ENCODE measurements at places on chromosomes 1 and 21.

DNA sequence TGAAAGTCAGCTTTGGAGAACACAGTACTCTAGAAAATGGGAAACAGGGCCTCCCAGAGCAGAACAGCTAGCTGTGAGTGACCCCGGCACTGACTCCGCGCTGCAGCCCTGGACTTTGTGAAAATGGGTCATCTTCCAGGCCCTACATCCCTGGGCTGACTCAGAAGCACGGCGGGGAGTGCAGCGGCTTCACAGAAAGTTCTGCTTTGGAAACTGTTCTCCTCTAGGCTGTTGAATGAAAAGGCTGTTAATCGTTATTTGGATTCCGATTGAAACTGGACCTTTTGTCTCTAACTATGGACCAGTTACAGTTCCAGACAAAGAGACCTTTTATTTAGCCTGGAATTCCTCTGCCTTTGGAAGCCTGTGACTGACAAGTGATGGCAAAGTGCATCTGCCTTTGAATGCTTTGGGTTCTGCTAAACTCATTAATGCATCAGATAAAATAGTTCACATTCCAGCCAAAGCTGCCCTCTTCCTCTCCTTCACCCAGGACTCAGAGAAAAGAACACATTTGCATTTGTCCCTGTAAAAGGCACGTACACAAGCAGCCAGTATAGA is 144.9 kb upstream of the HOOK1 start:
- peak; percentile 94 for DNase-seq

DNA sequence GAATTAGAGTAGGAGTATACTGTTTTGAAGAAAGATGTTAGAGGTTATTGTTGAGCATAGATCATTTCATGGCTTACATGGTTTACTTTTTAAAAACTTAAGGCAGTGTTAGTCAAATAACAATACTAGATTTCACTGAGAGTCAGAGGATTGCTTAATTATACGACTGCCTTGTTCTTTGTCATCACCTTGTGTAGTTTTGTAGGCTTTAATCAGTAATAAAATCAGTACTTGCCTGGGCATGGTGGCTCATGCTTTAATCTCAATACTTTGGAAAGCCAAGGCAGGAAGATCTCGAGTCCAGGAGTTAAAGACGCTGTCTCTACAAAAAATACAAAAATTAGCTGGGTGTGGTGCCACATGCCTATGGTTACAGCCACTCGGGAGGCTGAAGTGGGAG is 41.3 kb upstream of the GPR52 start:
- no peak for DNase-seq

DNA sequence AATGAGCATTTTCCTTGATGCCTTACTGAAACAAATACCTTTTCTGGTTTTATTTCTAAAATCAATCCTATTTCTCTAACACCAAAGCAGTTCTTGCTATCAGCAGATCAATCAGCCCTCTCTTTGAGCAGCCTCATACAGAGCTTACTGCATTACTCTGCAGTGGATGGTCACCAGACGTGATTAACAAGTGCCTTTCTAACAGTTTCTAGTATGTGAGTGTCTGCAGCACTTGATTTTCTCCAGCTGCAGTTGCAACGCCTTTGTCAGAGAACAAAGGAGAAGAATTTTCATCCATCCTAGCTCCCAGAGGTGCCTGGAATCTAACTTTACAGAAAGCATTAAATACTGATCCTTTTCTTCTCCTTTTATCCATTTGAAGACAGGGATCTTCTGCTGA is 177.3 kb upstream of the SGIP1 start:
- no peak for DNase-seq

DNA sequence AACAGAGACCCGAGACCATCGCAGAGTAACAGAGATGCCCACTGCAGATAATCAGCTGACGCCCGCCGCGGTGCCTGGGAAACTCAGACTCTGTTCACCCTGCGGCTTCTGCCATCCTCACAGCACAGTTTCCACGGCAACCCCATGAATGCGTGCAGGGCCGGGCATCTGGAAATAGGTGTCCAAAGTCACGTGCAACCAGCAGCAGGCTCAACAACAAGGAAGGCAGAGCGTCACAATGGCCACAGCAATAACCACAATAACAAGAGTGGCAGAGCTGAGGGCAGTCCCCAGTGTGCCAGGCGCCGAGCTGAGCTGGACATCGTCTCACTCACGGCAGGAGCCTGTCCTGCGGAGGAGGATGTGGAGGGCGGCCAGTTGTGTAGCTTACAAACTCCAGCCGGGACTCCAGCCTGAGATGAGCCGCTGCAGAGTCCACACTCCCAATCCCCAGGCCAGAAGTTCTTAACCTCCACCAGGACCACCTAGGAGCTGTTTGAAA is 102.0 kb downstream of the CRYAA start:
- DNase-seq = no peak

DNA sequence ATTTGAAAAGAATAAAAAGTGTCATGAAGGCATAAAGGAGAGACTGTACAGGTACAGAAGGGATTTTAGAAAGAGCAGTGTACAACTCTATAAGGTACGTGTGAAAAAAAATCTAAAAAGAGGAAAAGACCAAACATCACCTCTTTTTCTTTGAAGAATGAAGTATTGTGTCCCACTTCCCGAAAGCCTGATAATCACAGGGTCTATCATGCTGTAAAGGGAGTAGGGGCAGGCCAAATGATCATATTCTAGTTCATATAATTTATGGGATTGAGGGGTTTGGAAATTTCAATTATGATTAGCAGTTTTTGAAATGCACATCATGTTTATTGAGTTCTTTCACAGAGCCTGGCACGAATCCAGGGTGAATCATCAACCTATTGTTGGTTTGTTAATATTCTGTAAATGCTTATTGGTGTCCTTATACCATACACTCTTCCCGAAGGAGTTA is 910 bp upstream of the RERE start:
- DNase-seq = no peak

- DNase-seq = no peak
Measured at GRCh38 chr1:205598841-205599668, 32.8 kb downstream of the ELK4 start.

DNA sequence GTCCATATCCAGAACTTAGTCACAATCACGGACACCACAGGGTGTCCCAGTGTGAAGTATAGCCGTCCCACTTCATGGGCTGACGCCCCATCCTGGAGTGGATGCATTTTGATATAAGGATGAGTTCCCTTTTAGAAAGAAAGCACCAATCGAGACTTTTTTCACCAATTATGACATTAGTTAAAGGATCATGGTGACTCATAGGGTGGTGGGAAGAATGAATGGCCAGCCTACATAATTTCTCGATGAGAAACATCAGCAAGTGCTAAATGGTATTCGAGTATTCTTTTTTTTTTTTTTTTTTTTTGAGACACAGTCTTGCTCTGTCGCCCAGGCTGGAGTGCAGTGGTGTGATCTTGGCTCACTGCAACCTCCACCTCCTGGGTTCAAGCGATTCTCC is 38.5 kb upstream of the USP1 start:
- DNase-seq = no peak

DNA sequence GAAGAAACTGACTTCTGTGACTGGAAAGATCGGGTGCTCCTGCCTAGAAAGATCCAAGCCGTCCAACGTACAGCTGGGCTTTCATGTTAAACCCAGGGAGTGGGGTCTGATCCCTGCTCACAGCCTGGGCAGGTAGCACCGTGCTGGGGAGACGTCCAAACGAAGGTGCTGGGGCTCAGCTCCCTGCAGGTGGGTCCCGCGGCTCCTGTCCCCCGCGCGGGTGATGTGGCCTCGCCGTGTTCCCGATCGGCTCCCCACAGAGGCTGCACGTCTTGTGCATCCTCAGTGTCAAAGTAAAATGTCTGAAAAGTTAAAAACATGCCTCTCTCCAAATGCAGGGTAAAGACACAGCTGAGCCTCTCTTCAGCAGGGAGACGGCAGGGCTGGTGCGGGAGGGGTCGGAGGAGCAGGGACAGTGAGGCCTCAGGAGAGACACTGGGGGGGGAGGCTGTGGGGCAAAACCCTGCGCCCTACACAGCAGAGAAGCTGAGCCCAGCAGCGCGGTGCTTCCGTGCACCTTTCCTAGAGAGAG is 40.1 kb upstream of the COL6A2 start:
- no peak for DNase-seq

GRCh38 chr1:31101147-31101502 is 35.6 kb upstream of the PUM1 start:
- no peak for DNase-seq

DNA sequence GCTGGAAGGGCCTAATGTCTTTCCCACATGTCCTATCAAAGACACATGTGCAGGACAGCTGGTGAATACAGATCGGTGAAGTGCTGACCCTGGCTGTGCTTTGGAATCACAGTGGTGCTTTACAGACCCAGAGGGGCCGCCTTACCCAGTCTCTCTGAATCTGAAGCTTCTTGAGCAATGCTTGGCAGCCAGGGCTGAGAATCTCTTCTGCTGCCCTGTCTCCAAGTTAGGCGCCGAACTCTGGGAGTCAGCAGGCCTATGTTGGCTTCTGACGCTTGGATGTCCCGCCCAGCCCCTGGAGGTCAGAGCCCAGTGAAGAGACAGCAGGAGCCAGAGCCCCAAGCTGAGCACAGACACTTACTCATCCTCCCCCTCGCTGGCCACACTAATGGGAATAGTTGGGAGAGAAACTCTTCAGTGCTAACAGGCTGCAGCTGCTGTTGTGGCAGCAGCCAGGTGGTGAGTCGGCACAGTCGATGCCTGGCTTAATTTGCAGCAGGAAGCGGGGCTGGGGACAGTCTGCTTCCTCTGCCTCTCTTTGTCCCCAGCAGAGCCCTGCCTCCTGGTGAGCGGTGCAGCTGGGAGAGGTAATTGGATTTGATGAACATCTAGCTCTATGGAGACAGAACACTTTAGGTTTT is 68.1 kb downstream of the URB2 start:
- DNase-seq = peak; percentile 86

- no peak for DNase-seq
Measured at GRCh38 chr1:24904731-24905354, 25.2 kb downstream of the RUNX3 start.

DNA sequence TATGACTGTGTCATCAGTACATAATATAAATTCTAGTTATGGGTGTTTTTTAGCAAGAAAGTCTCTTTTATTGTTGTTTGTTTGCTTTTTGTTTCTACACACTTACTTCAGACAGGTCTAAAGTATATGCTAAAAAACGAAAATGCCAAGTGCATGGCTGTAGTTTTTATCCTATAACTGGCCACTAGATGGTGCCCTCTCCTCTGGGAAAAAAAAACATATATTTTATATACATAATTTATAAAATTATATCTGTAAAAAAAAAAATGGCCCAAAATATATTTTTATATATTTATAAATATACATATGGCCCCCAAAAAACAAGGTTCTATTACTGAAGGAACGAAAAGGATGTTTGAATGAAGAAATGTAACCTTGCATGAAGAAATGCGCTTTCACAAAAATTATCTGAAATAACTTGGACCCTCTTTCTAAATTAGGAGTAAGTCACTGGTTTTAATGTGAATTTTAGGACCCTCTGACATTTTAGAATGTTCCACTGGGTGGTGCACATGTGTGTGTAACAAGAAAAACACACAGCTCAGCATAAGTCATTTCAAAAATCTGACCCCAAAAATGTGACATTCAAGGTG is 93.5 kb downstream of the TTLL7 start:
- DNase-seq = no peak

DNA sequence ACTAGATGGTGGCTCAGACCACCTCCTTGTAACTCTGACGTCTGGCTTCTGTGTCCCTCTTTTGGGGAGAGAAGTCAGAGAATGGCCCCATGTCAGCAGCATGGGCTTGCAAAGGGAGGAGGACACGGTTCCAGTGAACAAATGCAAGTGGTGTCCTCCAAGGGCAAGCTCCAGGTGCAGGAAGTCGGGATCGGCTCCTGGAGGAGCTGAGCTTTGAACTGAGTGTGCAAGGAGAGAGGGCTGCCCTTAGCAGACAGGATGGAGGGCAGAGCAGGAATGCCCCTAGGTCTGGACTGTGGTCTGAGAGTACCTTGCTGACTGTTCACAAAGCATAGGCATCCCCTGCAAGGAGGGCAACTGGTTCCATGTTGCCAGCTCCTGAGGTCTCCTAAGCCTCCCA is 17.3 kb downstream of the PKP1 start:
- DNase-seq = no peak

GRCh38 chr1:45359882-45360513 is 19.8 kb upstream of the MUTYH start:
- DNase-seq = peak; percentile 31

DNA sequence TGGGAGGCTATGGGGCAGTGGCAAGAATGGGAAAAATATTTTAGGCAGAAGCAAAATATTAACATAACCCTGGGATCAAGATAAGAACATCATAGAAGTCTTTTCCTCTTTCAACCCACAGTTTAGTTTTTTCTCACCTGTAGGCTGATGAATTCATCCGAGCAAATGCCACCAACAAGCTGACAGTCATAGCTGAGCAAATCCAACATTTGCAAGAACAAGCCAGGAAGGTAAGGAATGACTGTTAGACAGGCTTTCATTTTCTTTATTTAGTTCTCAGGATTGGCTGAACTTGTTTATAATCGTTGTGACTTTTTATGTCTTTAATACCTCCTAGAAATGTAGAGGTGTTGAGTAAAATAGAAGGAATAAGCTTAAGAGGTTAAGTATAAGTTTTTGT is 6.4 kb downstream of the C1orf50 start:
- DNase-seq = no peak

GRCh38 chr1:22289307-22289995 is 146.6 kb upstream of the WNT4 start:
- DNase-seq = no peak

DNA sequence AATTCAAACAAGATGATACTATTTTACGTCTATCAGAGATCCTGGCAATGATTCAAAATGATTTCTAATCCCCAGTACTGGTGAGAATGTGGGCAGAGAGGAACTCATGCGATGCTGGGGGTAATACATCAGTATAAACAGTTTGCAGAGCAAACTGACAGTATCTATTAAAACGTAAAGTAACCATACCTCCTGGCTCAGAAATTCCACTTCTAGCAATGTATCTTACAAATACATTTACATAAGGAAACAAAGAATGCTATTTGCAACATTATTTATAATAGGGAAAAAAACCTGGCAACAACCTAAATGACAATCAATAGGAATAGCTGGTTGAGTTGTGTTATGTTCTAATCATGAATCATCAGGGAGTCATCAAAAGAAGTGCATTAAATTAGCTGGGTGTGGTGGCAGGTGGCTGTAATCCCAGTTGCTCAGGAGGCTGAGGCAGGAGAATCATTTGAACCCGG is 15.9 kb downstream of the RCAN1 start:
- no peak for DNase-seq

- no peak for DNase-seq
Measured at GRCh38 chr1:210143465-210144062, 89.0 kb upstream of the SERTAD4 start.

GRCh38 chr21:14530592-14530991 is 15.5 kb downstream of the SAMSN1 start:
- no peak for DNase-seq

GRCh38 chr21:34687745-34688144 is 19.0 kb downstream of the CLIC6 start:
- no peak for DNase-seq

- no peak for DNase-seq
Measured at GRCh38 chr1:217721692-217722091, 90.5 kb downstream of the SPATA17 start.

- no peak for DNase-seq
Measured at GRCh38 chr1:177429234-177429633, 258.5 kb downstream of the BRINP2 start.

Data from ELF-1 (cell line).